Activated CD4-positive, alpha-beta T cell treated with anti-CD3 and anti-CD28 coated beads, Interleukin-10, Interleukin-2, amounts not matched to agents 100 ng/mL and 50 ng/mL, durations not matched to agents 16 hours and 8 hours (primary cell): ENCODE measurements at places on chromosomes 11 and 22.
A peak's percentile ranks its signal among the peaks of the same experiment; 100 is the strongest.

DNA sequence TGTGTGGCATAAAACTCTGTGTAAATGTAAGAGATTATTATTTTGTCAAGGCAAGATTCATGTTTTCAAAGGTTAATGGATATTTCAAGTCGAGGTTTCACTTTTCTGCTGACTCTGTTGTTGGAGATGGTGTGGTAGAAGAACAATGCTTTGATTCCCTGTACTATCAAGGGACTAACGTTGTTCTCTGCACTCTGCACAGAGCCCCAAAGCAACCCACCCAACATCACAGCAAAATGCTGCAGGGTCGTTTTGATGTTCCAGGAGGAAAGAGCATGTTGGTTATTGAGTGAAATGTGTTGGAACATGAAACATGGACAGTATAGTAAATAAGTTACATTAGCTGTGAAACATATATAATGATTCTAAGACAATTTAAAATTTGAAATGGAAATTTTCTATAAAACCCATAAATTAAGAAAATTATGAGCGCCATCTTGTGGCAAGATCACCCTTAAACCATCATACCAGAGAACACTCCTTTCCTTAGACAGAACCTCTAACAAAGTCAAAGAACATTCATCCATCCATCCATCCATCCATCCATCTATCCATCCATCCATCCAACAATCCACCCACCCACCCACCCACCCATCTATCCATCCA lies 164.4 kb upstream of the ZBED5 start:
- DNase-seq, result peak; percentile 10

DNA sequence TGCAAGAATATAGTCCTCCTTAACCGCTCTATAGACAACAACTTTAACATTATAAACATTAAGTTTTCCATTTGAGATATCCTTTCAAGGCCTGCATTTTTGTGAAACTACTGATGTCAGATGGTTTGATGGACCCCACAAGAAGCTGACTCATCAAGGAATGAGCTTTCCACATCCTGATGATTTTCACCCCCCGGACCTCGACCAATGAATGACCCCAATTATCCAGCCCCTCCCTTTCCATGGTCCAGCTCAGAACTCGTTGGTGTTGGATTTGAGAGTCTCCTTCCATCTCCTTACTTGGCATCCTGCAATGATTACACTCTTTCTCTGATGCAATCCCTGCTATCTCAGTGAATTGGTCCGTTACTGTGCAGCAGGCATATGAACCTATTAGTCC lies 31.8 kb upstream of the GUCY1A2 start:
- DNase-seq, result no peak

- no peak for DNase-seq
These were observed 843.2 kb downstream of the KCNA4 start for GRCh38 chr11:29173660-29174062.

DNA sequence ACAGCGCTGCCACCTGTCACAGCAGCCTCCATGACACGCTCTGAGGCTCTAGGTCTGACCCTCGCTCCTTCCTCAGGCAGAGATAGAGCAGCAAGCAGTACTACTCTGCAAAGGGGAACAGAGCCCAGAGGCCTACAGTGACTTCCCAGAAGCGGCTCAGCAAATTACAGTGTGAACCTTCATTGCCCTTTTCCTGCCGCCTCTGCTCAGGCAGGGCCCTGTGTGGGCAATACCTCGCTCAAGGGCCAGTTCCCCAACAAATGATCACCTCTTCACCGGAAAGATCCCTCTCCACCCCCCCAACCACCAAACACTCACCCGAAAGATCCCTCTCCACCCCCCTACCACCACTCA lies 12.3 kb downstream of the KIAA0930 start:
- no peak for DNase-seq

- DNase-seq, result no peak
These were observed 845.3 kb downstream of the FAM181B start for GRCh38 chr11:81888391-81888790.
